ENCODE measurements at places on chromosomes 6 and 20.

DNA sequence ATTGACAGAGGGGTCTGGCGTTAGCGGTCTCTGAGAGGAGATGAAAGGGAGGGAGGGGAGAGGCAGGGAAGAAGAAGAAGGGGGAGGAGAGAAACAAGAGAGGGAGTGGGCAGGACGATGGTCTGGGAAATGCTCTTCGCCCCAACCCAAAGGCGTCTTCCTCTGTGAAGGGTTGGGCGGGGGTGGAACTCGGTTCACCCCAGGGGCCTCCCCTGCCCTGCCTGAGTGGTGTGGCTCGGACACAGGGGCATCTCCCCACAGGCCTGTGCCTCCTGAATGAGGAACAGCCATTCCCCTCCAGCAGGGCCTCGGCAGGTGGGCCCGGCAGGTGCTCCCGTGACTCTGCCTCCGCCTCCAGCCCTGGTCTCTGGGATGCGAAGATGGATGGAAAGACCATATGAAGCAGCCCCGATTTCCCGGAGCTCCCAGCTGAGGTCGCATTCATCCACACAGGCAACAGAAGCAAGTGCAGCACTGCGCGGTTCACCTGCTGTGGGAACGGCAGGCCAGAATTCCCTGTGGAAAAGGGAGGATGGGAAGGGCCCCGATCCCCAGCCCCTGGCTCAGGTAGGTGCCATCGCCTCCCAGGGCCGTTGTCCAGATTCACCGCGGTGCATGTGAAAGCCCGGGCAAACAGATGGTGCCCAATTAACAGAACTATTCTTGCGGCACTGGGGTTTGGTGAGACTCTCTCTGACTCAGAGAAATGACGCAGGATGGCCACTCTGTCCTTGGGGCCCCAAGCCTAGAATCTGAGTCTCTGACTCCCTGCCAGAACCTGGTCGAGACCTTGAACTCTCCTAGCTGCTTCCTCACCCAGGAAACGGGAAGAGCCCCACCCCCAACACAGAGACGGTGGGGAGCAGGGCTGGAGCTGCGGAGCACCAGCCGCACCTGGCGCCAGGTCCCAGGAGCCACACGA is 29.4 kb upstream of the RPS6KA2 start:
- no peak for DNase-seq

DNA sequence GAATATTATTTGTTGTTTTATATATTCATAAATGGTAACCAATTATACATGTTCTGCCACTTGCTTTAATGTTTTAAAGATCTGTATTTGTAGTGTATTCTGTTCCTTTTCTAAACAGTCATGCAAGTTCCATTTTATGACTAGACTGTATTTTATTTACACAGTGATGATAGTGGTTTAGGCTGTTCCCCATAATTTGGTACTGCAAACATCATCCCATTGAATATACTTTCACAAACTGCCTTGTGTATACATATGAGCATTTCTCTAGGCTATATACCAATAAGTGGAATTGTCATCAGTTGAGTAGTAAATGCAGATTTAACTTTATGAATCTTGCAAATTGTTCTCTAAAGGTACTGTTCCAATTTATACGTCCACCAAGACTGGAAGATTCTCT is 738.0 kb downstream of the EPHA7 start:
- DNase-seq = no peak

DNA sequence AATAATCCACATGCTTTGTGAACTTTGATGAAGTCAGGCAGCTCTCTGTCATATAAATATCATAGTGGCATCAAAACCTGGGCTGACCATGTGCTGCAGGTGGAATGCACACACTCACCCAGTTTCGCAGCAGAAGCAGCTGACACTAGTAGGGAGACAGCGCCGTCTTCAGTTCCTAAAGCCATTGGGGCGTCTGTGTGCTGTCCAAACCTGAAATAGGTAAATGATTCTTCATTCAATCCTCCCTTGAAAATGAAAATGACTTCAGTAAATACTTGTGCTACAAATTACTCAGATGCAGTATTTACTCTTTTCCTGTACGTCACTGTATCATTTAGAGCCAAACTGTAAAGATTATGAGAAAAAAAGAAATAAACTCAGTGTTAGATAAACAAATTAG is 127.5 kb downstream of the EYA4 start:
- no peak for DNase-seq

GRCh38 chr6:134875367-134875766 is 74.5 kb downstream of the ALDH8A1 start:
- DNase-seq = no peak

DNA sequence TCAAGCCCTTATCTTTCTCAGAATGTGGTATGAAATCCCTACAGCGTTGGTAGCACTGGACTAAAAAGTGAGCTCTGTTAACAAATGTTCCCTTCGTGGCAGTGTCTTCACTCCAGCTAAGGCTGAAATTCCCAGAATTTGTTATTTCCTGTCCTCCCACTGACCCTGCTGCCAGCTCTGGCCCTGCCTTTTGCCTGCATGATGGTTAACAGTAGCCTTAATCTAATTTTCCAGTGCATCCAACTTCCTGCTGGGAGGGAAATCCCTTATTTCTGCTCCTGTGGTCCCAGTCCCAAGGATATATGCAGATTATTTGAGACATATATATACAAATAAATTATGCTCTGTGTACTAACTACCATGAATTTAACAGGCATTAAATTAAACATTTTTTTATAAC is 157.2 kb upstream of the CARMIL1 start:
- no peak for DNase-seq

GRCh38 chr20:4926531-4927156 is 74.7 kb downstream of the SLC23A2 start:
- DNase-seq = no peak

- DNase-seq = no peak
These were observed 19.4 kb downstream of the COL11A2 start for GRCh38 chr6:33172688-33173534.

DNA sequence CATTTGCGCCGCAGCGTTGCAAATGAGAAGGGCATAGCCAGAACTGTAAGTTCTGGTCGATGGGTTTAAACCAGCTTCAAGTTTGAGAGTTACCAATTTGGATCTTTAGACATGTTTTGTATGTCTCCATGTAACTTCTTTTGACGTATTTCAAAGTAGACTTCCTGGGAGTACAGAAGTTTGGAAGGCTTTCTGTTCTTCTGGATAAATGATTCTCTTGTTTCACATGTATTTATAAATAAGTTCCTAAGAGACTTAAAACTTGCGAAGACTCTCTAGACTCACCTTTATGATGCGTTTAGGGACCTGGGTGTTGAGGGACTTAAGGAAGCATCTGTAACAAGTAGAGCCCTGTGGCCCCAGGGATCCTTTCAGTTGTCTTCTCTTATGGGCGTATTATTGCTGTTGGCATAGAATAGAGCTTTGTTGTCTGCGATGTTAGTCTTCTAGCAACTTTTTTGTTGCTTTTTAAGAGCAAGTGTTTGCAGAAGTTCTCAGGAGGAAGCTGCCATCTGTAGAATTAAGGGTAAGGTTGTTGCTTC is 1.3 kb downstream of the CDYL start:
- peak; percentile 34 for DNase-seq

DNA sequence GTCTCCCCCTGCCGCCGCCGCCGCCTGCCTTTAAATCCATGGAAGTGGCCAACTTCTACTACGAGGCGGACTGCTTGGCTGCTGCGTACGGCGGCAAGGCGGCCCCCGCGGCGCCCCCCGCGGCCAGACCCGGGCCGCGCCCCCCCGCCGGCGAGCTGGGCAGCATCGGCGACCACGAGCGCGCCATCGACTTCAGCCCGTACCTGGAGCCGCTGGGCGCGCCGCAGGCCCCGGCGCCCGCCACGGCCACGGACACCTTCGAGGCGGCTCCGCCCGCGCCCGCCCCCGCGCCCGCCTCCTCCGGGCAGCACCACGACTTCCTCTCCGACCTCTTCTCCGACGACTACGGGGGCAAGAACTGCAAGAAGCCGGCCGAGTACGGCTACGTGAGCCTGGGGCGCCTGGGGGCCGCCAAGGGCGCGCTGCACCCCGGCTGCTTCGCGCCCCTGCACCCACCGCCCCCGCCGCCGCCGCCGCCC is 474 bp downstream of the CEBPB start:
- peak; percentile 50 for DNase-seq

DNA sequence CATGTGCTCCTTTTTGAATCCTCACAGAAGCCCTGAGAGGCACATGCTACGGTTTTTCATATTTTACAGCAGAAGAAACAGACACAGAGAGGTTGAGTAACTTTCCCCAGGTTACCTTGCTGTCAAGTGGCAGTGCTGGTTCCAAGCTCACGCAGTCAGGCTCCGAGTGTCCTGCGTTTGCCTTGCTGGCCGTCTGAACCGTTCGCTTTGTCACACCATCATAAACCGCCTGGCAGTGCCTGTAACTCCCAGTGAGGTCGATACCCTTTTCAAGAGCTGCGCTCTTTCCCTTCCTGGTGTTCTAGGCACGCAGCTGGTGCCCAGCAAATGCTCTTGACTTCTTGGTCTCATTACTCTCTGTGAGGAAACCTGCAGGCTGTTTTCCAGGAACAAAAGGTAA is 31.3 kb upstream of the KCNG1 start:
- DNase-seq = no peak

- DNase-seq = no peak
These were observed 22.2 kb upstream of the FOXC1 start for GRCh38 chr6:1587546-1587945.

GRCh38 chr6:93453956-93454355 is 34.6 kb upstream of the EPHA7 start:
- DNase-seq = no peak

DNA sequence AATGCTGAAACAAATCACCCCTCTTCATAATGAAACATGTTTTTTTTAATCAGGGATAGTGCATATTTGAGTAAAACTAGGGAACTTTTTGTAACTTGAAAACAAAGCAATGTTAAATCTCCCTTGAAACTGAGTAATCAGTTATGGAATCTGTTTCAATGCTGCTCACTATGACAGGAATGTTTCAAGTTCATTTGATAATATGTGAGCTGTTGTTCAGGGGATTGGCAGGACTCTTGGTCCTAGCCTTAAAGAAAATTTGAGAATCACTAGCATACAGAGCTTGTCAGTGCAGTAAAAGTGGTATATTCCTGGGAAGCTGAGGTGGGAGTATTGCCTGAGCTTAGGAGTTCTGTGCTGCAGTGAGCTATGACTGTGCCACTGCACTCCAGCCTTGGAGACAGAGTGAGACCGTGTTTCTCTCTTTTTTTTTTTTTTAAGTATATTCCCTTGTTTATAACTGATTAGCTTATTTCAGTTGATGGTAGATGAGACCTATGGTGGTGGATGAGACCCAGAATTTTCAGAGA is 21.6 kb upstream of the CALHM6 start:
- no peak for DNase-seq

GRCh38 chr6:22353101-22353500 is 56.3 kb upstream of the PRL start:
- no peak for DNase-seq

- DNase-seq = no peak
These were observed 8.5 kb upstream of the CST3 start for GRCh38 chr20:23646106-23646873.

- no peak for DNase-seq
These were observed 473.7 kb upstream of the JARID2 start for GRCh38 chr6:14772188-14772587.

GRCh38 chr6:109296971-109297372 is 85.3 kb downstream of the CD164 start:
- DNase-seq = no peak

GRCh38 chr6:5624256-5624655 is 362.9 kb downstream of the FARS2 start:
- no peak for DNase-seq

DNA sequence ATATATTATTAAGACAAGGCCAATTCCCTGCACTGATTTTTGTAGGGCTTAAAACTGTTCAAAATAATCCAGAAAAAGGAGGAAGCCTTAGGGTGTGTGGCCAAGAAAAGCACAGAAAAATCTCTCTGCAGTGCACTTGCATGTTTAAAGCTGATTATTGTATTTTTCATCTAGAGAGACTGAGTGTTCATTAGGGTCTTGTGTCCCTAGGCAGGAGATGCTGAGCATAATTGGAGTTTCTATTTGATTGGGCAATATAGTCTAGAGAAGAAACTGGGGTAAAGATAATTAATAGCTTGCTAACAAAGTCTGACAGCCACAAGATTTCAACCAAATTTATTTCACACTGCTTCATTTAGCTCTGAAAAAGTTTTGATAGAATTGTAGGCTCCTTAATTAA is 2.4 kb downstream of the FLRT3 start:
- no peak for DNase-seq

DNA sequence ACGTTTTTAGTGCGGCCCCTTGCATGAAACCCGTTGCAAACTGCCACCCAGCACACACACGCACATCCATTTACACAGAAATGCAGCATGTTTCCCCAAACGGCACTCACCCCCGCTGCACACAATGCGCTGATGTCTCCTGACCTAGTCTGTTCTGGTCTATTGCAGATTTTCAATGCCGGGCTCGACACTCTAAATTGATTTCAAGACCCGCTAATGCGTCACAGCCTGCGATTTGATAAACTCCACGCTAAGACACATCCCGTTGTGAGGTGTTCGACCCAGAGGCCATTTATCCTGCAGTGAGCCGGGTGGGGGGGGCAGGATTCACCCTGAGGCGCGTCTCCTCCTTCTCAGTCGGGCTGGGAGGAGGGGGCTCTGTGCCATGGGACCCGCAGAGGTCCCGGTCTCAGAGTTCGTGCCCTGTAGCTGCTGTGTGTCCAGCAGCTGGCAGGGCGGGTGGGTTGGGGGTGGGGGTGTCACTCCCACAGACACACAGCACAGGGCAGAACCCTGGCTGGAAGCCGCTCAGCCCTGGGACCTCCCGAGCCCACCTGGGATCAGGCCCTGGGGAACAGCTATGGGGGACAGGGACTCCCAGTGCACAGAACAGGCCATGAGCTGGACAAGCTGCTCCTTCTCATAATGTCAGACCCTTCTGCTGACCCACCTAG is 367.9 kb downstream of the PREX1 start:
- no peak for DNase-seq

GRCh38 chr6:151695156-151695555 is 112.3 kb upstream of the ESR1 start:
- no peak for DNase-seq

GRCh38 chr6:133291671-133292070 is 50.5 kb downstream of the EYA4 start:
- peak; percentile 21 for DNase-seq

GRCh38 chr6:62324834-62325233 is 38.8 kb upstream of the KHDRBS2 start:
- no peak for DNase-seq
